ENCODE measurements at places on chromosomes 7 and 10. TPM values are rescaled to one million over a fixed set of nuclear protein-coding genes. Genes with fewer than 3 reads are reported as not detected.

RELN gene
- 0.12 TPM for total RNA-seq

LRRC18 gene
- not detected for total RNA-seq

NPY gene
- not detected for total RNA-seq

TEX36 gene
- total RNA-seq, result not detected

Measured in cardiac ventricle fibroblast (primary cell).